ENCODE measurements at places on chromosomes 5 and 9.

DNA sequence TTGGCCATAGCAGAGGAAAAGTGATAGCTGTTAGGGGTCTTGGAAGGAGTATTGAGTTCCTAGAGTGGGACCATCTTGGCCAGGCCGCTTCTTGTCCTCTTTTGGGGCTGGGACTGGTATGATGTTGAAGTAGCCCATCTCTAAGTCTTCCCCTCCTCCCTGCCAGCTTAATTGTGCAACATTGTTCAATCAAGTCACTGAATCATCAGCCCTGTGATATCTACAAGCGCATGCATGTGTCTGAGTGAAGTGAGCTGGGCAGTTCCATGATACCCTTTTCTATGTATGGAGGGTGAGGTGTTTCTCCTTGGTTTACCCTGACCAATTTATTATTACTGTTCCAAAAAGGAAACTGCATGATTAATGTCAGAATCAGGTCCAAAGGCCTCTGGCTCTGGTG, 112.2 kb downstream of the C9orf152 start:
- DNase-seq = no peak

GRCh38 chr9:93112864-93113389, 16.9 kb downstream of the CARD19 start:
- DNase-seq = no peak

DNA sequence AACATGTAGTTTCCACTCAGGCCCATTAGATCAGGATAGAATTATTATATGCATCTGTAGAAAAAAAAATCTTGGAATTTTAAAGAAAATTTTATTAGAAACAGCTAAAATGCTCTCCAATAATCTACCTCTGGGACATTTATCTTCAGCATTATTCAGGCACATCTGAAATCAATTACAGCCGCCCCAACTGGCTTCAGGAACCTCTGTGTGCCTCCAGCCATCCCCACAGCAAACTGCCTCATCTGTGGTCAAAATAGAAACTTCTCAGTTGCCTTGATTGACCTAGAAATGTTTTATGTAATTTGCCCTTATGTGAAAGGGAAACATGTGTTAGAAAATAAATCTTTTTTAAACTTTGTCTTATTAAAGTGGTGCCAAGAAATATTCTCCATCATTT, 120.1 kb upstream of the LPAR1 start:
- no peak for DNase-seq

DNA sequence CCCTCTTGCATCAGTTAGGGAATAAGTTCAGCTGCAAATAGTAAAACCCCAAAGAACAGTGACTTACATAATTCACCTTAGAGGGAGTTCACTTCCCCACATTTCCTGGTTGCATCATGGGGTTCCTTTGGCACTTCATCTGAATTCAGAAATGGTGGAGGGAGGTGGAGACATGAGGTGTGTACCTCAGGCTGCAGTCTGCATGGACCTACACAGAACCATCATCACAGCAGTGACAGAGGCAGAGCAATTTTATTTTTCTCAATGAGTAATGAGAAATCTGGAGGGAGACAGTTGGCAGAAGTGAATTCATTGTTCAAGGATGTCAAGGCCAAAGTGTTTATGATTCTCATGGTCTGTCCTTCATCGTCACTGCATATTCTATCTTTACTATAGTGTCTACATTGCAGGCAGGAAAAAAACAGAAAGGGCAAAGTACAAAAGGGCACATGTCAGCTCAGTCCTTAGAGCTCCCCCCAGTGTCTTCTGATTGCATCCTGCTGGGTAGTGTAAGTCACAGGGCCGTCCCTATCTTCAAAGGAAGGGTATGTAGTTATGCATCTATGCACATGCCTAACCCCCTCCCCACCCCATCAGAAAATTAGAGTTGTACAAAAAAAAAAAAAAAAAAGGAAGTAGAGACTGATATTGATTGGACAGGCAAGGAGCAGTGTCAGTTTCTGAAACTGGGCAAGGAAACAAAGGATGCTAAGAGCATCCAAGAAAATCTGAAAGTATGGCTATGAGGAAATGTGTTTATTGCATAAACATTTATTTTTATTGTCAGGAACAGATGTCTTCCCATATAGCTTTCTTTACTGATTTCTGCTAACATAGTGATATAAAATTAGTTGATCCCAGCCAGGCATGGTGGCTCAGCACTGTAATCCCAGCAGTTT, 132.7 kb upstream of the APC start:
- no peak for DNase-seq

- no peak for DNase-seq
Observed at GRCh38 chr9:107190061-107190935, 92.8 kb upstream of the RAD23B start.

DNA sequence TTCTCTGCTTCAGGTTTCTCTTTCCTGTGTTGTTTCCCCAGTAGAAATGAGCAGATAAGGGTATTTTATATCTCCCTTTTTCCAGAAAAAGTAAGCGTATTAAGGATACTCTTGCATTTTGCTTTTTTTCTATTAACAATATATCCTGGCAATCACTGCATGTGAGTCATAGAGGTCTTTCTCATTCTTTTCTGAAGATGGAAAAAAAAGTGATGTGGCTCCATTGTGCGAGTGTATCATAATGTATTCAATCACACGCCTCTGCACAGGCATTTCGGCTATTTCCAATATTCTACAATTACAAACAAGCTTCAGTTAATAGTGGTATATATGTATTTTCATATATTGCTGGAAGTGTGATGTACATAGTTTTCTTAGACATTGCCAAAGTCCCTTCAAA, 155.9 kb downstream of the MED27 start:
- no peak for DNase-seq

GRCh38 chr9:110141227-110141793, 66.6 kb downstream of the C9orf152 start:
- DNase-seq = no peak

GRCh38 chr5:159792180-159792579, 124.1 kb upstream of the ADRA1B start:
- no peak for DNase-seq

DNA sequence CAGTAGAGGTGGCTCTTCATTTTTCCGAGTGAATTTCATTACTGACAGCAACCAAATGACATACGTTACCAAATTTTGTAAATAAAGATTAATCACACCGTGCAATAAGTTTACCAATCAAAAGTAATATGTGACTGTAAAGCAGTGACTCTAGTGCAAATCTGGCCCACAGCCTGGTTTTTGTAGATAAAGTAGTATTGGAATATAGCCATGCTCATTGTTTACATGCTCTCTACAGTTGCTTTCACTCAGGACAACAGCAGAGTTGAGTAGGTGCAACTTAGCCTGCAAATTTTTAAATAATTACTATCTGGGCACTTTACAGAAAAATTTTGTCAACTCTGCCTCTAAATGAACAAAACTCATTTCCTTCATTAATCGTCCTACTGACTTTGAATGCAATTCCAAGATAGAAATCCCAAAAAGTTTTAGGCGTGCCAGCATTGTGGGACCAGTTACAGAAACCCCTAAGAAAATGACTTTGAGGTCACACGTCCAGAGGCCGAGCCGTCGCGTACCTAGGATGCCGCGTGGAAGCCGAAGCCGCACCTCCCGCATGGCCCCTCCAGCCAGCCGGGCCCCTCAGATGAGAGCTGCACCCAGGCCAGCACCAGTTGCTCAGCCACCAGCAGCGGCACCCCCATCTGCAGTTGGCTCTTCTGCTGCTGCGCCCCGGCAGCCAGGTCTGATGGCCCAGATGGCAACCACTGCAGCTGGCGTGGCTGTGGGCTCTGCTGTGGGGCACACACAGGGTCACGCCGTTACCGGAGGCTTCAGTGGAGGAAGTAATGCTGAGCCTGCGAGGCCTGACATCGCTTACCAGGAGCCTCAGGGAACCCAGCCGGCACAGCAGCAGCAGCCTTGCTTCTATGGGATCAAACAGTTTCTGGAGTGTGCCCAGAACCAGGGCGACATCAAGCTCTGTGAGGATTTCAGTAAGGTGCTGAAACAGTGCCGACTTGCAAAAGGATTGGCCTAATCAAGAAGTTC, 180.7 kb upstream of the TLE4 start:
- DNase-seq = no peak

DNA sequence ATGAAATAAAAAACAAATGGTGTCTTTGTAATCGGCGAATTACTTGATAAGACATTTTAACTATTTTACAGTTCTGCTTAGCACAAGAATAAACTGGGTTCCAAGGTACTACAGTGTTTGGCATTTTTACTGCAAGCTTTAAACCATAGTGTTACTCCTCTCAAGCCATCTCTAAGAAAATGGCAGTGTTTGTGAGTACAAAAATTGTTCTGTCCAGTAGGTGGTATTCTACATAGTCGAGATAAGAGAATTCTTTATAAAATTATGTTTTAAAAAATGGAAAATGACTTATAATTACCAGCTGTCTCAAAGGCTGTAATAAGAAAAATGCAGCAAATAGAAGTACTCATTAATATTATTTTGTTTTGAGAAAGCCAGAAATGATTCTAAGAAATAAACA, 3.2 kb downstream of the SMIM15 start:
- no peak for DNase-seq

- peak; percentile 9 for DNase-seq
Observed at GRCh38 chr9:21709464-21710058, 92.9 kb upstream of the MTAP start.

- DNase-seq = no peak
Observed at GRCh38 chr5:8363138-8363537, 494.2 kb downstream of the MTRR start.
